ENCODE measurements at places on chromosomes 3 and 15. TPM values are rescaled to one million over a fixed set of nuclear protein-coding genes. Genes with fewer than 3 reads are reported as not detected.

GRCh38 chr3:178705925-178706324 lies 169.7 kb downstream of the KCNMB2 start:
- no peak for DNase-seq
- H3K36me3 ChIP-seq, result no peaks in the 10 kb centered on the region
- no peak overlapping the region for H3K27ac ChIP-seq
- H3K4me3 ChIP-seq, result no peak overlapping the region

- no peak for DNase-seq
- no peak overlapping the region for H3K27ac ChIP-seq
- H3K36me3 ChIP-seq, result peaks cover 11% of the 10 kb centered on the region
- H3K4me1 ChIP-seq, result no peaks in the 10 kb centered on the region
- H3K27me3 ChIP-seq, result no peaks in the 10 kb centered on the region
- no peak overlapping the region for H3K4me3 ChIP-seq
Observed at GRCh38 chr3:15673536-15673935, 72.0 kb downstream of the BTD start.

VGLL3 gene
- 6.1 TPM for total RNA-seq

GRCh38 chr15:69958496-69959084 lies 139.1 kb downstream of the TLE3 start:
- no peaks in the 10 kb centered on the region for H3K36me3 ChIP-seq
- H3K4me3 ChIP-seq, result no peak overlapping the region
- DNase-seq, result no peak
- H3K27ac ChIP-seq, result no peak overlapping the region

DNA sequence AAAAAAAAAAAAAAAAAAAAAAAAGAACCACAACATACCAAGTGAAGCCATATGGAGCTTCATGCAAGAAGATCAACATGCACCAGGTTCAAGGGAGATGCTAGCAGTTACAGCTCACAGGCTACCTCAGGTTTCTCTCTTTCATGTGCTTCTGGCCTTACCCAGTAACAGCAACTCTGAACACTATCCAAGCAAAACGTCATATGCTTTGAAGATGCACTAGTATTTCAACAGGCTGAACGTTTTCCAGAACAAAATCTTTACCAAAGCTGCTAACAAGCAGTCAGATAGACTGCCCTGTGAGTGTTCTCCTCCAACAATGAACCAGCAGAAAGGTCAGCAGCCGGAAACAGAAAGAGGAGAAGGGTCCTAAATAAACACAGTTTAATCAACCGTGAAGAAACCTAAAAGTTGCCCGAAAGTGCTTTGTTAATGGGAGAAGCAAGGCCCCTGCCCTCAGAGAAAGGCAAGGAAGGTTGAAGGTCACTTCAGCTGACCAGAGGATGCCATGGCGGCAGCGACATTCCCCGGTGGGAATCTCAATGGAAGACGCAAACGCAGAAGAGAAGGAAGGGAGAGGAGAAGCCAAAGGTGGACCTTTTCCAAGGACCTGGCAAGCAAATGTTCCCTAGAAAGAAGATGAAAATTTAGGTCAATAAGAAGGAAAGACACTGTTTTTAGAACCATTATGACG lies 80.1 kb downstream of the CCNL1 start:
- H3K4me1 ChIP-seq, result peaks cover 63% of the 10 kb centered on the region
- H3K27ac ChIP-seq, result peak overlapping the region; percentile 70
- H3K4me3 ChIP-seq, result peak overlapping the region; percentile 5
- DNase-seq, result no peak
- no peaks in the 10 kb centered on the region for H3K36me3 ChIP-seq

DNA sequence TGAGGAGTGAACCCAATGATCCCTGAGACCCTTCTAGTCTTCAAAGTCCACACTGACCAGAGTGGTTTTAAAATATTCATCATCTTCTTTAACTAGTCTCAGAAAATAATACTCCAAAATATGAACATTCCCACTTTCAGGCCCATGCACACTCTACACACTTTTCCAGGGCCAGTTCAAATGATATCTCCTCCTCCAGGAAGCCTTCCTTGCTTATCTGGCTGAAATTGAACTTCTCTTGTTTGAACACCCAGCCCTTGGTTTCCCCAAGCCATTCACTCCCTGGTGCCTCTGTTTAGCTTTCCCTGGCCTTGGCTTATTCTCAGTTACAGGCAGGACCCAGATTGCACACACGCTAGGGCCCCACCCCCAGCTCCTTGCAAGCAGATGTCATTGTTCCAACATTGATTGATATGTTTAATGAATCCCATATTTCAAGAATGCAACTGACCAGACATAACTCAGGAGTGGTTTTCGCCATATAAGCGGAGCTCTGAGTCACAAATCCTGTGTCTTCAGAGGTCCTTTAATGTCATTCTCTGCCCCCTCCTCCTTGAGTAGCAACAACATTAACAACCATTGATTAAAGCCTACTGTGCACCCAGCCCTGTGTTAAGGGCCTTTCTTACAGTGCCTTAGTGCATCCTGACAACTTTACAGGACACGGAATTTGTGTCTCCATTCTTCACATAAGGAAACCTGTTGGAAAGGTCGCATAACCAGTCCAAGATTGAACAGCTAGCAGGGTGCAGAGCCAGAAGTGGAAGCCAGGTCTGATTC lies 2.1 kb downstream of the ITGA11 start:
- DNase-seq, result no peak
- H3K27ac ChIP-seq, result no peak overlapping the region
- H3K27me3 ChIP-seq, result peaks cover 76% of the 10 kb centered on the region

GRCh38 chr3:141052201-141053069 lies 1.3 kb downstream of the SPSB4 start:
- H3K4me1 ChIP-seq, result peaks cover 51% of the 10 kb centered on the region
- peak overlapping the region; percentile 95 for H3K4me3 ChIP-seq
- H3K36me3 ChIP-seq, result no peaks in the 10 kb centered on the region
- peak; percentile 56 for DNase-seq
- H3K27me3 ChIP-seq, result peaks cover 28% of the 10 kb centered on the region
